ENCODE measurements at places on chromosomes 2 and 18.
A peak's percentile ranks its signal among the peaks of the same experiment; 100 is the strongest.

DNA sequence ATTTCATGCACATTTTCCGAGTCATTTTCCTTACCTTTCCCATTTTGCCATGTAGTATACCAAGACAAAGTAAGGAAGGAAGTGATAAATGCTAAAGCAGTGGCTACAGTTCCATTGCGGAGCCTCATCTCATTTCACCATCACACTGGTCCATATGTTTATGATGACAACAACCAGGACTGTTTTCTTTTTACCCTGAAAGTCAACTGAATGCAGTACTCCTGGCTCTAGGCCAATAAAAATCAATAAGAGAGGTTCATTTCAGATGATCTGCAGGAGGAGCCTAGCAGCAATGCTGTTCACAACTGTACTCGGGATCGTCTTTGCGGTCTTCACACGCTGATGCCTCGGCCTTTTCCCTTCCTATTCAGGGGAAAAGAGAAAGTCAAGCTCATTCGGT, 4.7 kb downstream of the MGAT4A start:
- DNase-seq, result no peak

DNA sequence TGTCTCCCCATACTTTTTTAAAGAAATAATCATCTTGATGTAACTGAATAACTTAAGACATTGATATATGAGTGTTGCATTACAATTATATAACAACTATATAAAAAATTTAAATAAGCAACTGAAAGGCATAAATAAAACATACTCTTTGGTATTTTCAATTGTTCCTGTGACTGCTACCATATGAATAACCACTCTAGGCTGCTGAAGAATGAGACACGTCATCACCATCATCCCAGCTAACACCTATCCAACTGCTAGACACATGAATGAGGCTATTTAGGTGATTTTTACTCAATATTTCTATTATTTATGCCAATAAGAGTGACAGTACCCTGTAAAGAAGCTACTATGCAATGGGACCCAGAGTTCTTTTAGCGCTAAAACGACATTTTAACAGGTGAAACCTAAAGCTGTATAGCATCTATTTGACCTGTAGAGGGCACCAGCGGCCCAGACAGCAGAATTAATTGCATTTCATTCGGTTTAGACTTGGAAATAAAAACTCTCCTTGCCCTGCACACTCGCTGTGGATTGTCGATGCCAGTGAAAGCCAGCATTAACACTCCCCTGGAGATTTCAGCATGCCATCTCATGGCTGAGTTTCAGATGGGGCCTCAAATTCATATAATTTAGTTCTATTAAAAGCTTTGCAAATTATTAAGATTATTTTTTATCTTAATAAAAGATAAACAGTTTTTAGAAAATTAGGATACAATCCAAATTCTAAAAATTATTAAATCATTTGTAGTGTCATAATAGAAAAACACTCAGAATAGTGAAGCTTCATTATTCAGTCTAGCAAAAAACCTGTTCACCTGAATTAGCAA, 89.4 kb upstream of the MAP2 start:
- peak; percentile 32 for DNase-seq

DNA sequence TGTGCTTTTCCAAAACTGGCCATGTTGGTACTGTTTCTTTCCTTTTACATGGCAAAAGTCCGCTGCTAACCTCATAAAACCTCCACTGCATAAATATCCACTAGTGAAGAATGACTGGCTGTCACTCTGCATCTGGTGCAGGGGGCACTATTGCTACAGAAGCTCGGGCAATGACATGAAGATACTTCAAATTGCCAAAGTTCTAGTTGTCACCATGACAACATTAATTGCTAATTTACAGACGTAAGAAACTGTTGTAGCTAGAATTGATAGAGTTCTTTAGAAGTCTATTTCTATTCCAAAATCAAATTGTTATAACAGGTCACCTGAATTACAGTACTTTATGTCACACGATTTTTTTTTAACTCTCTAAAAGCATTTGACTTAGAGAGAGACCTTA, 845 bp downstream of the CFAP210 start:
- DNase-seq, result no peak

- DNase-seq, result no peak
Measured at GRCh38 chr2:150020937-150021673, 433.5 kb upstream of the MMADHC start.

Measured in H7 (cell line).